Ovary (tissue), 10 donors: ENCODE measurements at places on chromosomes 5 and 9. TPM values are rescaled to one million over a fixed set of nuclear protein-coding genes. Genes with fewer than 3 reads are reported as not detected.

- DNase-seq = no peak
Observed at GRCh38 chr5:143781993-143782520, 29.9 kb upstream of the HMHB1 start.

- no peak for DNase-seq
Observed at GRCh38 chr9:136592666-136593065, 46.8 kb upstream of the NOTCH1 start.

PCDHB5 gene
- 12.7 TPM for total RNA-seq

- DNase-seq = no peak
Observed at GRCh38 chr9:24602693-24603352, 57.1 kb upstream of the IZUMO3 start.

PLCXD3 gene
- 69.5 TPM for total RNA-seq

- no peak for DNase-seq
Observed at GRCh38 chr5:89668821-89669220, 740.7 kb downstream of the CETN3 start.

PCDHA9 gene
- total RNA-seq = 0.35 TPM

- DNase-seq = no peak
Observed at GRCh38 chr5:36202521-36202961, 39.2 kb downstream of the NADK2 start.

PCDHB15 gene
- 15.5 TPM for total RNA-seq

GRCh38 chr5:1799110-1799601, 481 bp downstream of the MRPL36 start:
- DNase-seq = peak; percentile 50

ZSWIM6 gene
- total RNA-seq = 8.7 TPM

- DNase-seq = no peak
Observed at GRCh38 chr5:96648023-96648422, 14.2 kb upstream of the CAST start.
